ENCODE measurements at places on chromosomes 3 and 15.

DNA sequence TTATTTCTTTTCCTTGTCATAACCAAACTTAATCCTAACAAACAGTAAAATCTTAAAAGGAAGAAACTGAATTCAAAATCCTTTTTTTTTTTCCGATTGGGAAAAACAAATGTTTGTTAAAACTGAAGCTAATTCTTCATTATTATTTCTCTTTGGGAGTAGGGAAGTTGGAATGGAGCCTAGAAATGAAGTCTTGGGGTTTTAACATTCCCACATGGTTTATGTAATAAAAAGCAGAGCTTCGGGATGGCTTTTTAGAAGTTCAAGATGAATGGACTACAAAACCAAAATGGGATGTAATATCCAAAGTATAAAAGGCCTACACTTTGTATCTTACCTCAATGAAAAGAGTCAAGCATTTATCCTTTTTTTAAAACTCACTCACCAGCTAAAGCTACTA, 189.0 kb upstream of the TMC3 start:
- no peaks in the 10 kb centered on the region for H3K4me1 ChIP-seq
- H3K27me3 ChIP-seq, result peaks cover 9% of the 10 kb centered on the region
- H3K4me3 ChIP-seq, result no peak overlapping the region
- H3K36me3 ChIP-seq, result no peaks in the 10 kb centered on the region
- no peak for DNase-seq

DNA sequence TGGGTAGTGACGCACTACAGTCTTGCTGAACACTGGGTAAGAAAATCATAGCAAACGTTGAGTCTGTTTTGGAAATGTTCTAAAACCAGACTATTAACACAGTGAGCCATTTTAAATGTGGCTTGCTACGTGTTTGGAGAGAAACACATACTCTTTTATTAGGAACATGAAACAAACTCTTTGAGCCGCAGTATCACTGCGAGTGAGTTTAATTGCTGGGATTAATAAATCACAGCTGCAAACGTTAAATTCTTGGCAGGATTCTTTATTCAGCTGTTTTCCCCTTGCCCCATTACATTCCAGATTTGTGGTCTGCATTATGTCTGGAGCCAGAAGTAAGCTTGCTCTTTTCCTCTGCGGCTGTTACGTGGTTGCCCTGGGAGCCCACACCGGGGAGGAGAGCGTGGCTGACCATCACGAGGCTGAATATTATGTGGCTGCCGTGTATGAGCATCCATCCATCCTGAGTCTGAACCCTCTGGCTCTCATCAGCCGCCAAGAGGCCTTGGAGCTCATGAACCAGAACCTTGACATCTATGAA, 33.6 kb downstream of the BTD start:
- no peaks in the 10 kb centered on the region for H3K27me3 ChIP-seq
- H3K27ac ChIP-seq, result no peak overlapping the region
- peaks cover 59% of the 10 kb centered on the region for H3K4me1 ChIP-seq
- DNase-seq, result no peak
- H3K4me3 ChIP-seq, result no peak overlapping the region
- H3K36me3 ChIP-seq, result peaks cover 1% of the 10 kb centered on the region

- no peak for DNase-seq
- H3K4me1 ChIP-seq, result peaks cover 3% of the 10 kb centered on the region
- H3K27me3 ChIP-seq, result peaks cover 2% of the 10 kb centered on the region
- no peak overlapping the region for H3K27ac ChIP-seq
- H3K4me3 ChIP-seq, result no peak overlapping the region
- H3K36me3 ChIP-seq, result no peaks in the 10 kb centered on the region
Observed at GRCh38 chr3:29436612-29437323, 155.9 kb downstream of the RBMS3 start.

- peaks cover 4% of the 10 kb centered on the region for H3K4me1 ChIP-seq
- H3K27me3 ChIP-seq, result peaks cover 34% of the 10 kb centered on the region
- no peak overlapping the region for H3K27ac ChIP-seq
- no peak for DNase-seq
- H3K36me3 ChIP-seq, result no peaks in the 10 kb centered on the region
Observed at GRCh38 chr3:193744822-193745684, 152.0 kb downstream of the OPA1 start.

GRCh38 chr3:48241796-48242455, 1.0 kb downstream of the ZNF589 start:
- no peaks in the 10 kb centered on the region for H3K27me3 ChIP-seq
- H3K36me3 ChIP-seq, result peaks cover 9% of the 10 kb centered on the region
- H3K4me3 ChIP-seq, result peak overlapping the region; percentile 91
- peak overlapping the region; percentile 96 for H3K27ac ChIP-seq

DNA sequence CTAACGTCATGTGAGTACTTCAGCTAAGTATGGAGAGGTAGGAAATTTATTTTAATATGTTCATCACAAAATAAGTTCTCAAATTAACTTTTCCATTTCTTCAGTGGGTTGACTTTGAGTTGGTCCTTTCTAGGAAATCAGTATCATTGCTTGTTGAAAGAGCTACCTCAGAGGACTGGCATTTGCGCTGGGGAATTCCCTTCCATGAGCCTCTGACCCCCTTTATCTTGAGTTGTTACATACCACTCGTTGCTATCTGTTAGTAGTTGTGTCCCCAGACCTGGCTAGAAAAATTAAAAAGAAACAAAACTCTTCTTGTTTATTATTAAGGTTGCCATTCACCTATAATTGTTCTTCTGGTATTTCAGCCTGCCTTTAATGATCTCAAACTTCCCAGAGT, 96.8 kb upstream of the ROBO2 start:
- H3K27ac ChIP-seq, result no peak overlapping the region
- no peaks in the 10 kb centered on the region for H3K4me1 ChIP-seq
- no peaks in the 10 kb centered on the region for H3K27me3 ChIP-seq
- no peak for DNase-seq
- H3K36me3 ChIP-seq, result no peaks in the 10 kb centered on the region

DNA sequence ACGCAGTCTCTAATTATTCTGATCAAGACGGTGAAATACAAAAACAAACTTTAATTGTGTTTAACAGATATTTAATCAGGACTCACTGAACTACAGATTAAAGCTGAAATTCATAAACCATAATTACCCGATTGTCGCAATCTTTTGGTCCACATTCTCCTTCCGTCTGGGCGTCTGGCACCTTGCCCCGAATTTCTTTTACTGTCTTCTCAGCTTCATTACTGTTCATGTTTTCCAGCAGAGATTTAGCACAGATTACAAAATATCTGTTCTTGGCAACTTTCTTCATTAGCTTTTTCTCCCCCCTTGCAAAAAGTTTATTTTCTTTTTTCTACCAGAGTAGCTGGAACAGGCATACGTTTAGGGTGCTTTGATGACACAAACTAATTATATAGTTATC, 271.4 kb downstream of the TIGIT start:
- H3K4me3 ChIP-seq, result no peak overlapping the region
- no peak for DNase-seq

- no peaks in the 10 kb centered on the region for H3K27me3 ChIP-seq
- no peak overlapping the region for H3K4me3 ChIP-seq
- H3K4me1 ChIP-seq, result peaks cover 16% of the 10 kb centered on the region
- H3K36me3 ChIP-seq, result peaks cover 27% of the 10 kb centered on the region
- H3K27ac ChIP-seq, result peak overlapping the region; percentile 32
- no peak for DNase-seq
Observed at GRCh38 chr3:14414846-14415464, 12.5 kb downstream of the SLC6A6 start.

DNA sequence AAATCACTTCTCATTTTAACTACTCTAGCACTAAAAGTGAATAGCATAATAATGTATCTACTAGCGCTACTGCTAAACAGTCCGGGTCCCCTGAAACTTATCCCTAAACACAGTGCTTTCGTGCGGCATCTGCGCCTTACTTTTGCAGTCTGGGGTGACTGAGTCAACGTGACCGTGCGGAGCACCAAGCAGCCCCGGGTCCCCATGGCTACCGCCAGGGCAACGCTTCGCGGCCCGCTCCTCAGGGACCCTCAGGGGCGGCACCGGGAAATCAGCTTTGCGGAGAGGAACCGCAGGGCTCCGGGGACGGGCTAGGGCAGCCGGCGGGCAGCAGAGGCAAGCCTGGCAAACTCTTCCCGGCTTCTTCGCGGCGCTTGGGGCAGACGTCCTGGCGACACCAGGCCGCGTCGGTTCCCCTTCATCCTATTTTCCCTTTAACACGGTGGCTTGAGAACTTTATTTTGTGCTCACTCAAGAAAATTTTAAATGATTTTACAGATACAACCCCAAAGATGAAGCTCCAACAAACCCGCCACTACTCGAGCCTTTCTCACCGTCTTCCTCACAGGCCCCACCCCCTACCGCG, 757 bp upstream of the DIPK2A start:
- no peaks in the 10 kb centered on the region for H3K36me3 ChIP-seq
- H3K27me3 ChIP-seq, result peaks cover 31% of the 10 kb centered on the region
- H3K4me1 ChIP-seq, result peaks cover 16% of the 10 kb centered on the region
- H3K4me3 ChIP-seq, result peak overlapping the region; percentile 92
- H3K27ac ChIP-seq, result peak overlapping the region; percentile 97

DNA sequence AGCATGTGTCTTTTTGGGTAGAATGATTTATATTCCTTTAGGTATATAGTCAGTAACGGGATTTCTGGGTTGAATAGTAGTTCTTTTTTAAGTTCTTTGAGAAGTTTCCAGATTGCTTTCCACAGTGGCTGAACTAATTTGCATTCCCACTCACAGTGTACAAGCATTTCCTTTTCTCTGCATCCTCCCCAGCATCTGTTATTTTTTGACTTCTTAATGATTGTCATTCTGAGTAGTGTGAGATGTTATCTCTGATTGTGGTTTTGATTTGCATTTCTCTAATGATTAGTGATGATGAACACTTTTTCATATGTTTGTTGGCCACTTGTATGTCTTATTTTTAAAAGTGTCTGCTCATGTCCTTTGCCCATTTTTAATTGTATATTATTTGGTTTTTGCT, 337.6 kb downstream of the EFHB start:
- no peak overlapping the region for H3K27ac ChIP-seq
- H3K27me3 ChIP-seq, result no peaks in the 10 kb centered on the region
- H3K36me3 ChIP-seq, result no peaks in the 10 kb centered on the region
- H3K4me1 ChIP-seq, result no peaks in the 10 kb centered on the region
- DNase-seq, result no peak

- H3K27ac ChIP-seq, result peak overlapping the region; percentile 82
- H3K4me3 ChIP-seq, result peak overlapping the region; percentile 67
- peaks cover 68% of the 10 kb centered on the region for H3K4me1 ChIP-seq
- peak; percentile 45 for DNase-seq
Observed at GRCh38 chr3:4908433-4909156, 70.6 kb upstream of the BHLHE40 start.

DNA sequence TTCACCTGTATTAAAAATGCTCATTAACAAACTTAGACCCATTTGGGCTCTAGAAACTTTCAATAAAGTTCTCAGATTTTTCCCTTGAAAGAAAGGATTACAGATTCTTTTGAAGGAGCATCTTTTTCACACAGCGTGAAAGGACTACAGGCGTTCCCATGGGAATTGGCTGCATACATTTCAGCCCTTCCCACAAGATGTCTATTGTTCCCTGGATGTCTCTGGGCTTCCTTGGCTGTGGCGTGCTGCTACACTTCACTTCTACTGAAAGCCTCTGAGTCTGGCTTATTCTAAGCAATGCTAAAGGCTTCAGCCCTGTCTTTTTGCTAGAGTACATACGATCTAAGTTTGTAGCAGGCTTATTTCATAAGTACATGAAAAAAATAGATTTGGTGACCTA, 1.4 kb downstream of the VEPH1 start:
- peaks cover 37% of the 10 kb centered on the region for H3K27me3 ChIP-seq
- no peak for DNase-seq
- peaks cover 2% of the 10 kb centered on the region for H3K4me1 ChIP-seq
- no peak overlapping the region for H3K27ac ChIP-seq
- H3K36me3 ChIP-seq, result no peaks in the 10 kb centered on the region
- H3K4me3 ChIP-seq, result no peak overlapping the region

DNA sequence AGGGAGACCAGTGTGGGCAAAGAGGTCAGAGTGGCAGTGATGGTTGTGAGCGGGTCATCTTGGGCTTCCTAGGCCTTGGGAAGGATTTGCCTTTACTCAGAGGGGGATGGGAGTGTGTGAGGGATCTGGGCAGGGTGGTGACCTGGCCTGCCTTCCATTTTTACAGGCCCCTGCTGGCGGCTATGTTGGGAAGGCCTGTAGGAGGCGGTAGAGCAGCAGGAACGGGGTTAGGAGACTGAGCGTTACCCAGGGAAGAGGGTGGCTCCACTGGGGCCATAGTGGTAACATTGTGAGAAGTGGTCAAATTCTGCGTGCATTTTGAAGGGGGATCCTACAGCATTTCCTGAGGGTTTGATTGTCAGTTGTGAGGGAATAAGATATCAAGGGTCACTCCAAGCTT, 307.3 kb upstream of the CTDSPL start:
- H3K27me3 ChIP-seq, result no peaks in the 10 kb centered on the region
- DNase-seq, result no peak
- no peaks in the 10 kb centered on the region for H3K36me3 ChIP-seq
- H3K27ac ChIP-seq, result no peak overlapping the region
- H3K4me3 ChIP-seq, result no peak overlapping the region

GRCh38 chr3:32383136-32383711, 8.4 kb upstream of the CMTM7 start:
- peaks cover 7% of the 10 kb centered on the region for H3K4me1 ChIP-seq
- no peaks in the 10 kb centered on the region for H3K36me3 ChIP-seq
- DNase-seq, result no peak
- H3K4me3 ChIP-seq, result no peak overlapping the region
- peaks cover 6% of the 10 kb centered on the region for H3K27me3 ChIP-seq
- no peak overlapping the region for H3K27ac ChIP-seq

DNA sequence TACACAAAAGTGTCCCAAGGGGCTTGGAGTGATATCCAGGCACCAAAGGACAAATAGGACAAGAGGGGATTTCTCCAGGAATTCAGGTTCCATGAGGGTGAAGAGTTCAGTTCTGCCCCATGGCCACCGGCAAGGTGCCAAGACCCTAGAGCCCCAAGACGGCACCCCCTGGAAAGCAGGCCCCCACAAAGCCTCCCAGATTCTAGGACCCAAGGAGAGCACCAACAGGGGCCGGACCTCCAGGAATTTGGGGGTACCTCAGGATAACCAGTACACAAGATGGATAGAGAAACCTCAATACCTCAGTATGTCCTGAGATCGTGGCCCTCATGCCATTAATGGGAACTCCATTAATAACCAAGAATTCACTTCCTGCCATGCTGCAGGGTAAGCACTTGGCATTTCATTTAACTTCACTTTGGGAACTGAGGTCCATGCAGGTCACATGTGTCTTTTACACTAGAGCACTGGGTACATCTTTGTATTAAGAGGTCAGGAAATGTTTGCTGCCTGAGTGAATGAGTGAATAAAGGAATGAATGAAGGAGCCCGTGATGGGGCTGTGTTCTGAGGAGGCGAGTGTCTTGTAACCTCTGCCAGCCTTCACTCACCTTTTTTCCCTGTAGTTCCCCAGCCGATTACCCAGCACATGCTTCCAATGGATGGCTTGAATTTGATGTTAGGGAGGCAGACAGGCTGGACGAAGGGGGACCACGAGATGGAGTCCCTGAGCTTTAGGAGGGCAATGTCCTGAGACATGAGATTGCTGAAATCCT, 15.5 kb upstream of the PRSS50 start:
- no peaks in the 10 kb centered on the region for H3K36me3 ChIP-seq
- H3K27ac ChIP-seq, result no peak overlapping the region
- peaks cover 18% of the 10 kb centered on the region for H3K27me3 ChIP-seq
- no peak for DNase-seq
- no peaks in the 10 kb centered on the region for H3K4me1 ChIP-seq
- no peak overlapping the region for H3K4me3 ChIP-seq

All from T-helper 2 cell treated with Interferon-gamma antibody and Interleukin-4, amounts not matched to agents 5 μg/mL and 100 μg/mL, for 36 hours (primary cell).